ENCODE measurements at places on chromosomes 5 and 9.

DNA sequence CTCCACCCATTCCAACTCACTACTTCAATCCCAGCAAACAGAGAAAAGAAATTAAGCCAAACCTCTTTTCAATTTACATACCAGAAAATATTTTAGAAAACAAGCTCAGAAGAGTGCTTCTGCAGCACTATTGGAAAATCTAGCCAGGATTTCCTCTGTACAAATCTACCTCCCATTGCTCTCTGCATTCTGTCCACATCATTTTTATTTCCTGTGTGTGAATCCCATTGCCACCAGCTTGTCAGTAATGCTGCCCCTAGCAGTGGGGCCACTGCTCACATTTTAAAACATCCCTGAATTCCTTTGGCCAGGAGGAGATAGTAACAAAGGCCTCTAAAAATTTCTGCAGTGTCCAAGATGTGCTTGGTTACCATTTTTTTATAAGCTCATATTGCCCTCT, 232.5 kb downstream of the ARRDC3 start:
- no peak for DNase-seq

- no peak for DNase-seq
These were observed 1.8 kb downstream of the SEMA5A start for GRCh38 chr5:9544056-9544455.

- DNase-seq = no peak
These were observed 5.8 kb downstream of the GRHPR start for GRCh38 chr9:37428345-37428744.

DNA sequence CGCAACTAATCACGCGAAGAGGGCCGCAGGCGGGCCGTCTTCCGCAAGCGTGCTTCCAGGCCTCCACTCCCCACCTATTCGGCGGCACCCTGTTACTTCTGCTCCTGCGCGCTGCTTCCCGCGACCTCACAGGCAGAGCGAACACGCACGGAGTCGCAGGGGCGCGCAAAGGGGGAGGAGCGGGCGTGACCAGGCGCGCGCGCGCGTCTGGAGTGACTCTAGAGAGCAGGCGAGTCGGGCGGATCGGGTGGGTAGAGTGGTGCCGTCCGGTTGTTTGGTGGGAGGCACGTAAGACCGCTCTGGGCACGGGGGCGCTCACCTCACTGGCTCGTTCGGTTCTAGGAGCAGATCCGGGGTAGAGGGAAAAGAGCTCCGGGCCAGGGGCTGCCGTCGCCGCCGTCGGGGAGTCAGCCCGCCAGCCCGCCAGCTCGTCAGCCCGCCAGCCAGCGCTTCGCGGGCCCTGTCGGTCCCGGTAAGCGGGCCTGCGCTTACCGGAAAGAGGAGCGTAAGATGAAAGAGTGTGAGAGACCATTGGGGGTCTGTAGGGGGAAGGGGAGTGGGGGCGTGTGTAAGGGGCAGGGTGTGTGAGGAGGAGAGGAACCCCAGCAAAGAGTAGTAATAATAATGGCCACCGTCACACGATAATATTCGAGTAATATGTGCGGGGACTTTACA, at the start of gene CNOT8:
Gene CNOT8, plus strand, starts transcription at position 331 of the 675 bp plus-strand sequence. CDS start 4,652 bp downstream, outside the sequence.
- DNase-seq = peak; percentile 95

- DNase-seq = no peak
These were observed 1857.8 kb upstream of the WWC1 start for GRCh38 chr5:166433679-166434078.

DNA sequence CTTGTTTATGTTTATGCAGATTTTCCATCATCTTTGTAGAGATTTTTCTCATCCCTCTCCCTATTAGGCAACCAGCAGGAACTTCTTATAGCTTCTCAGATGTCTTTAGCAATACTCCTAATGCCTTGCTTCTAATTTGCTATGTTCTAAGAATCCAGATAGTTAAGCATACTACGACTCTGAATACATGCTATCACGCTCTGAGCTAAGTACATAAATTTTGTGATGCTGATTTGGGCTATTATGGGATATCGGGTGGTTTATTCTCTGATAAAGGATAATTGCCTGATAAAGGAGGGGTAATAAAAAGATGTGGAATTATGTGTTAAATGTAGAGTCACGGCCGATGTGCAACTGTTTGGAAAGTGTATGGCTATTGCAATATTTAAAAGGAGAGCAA, 6.5 kb upstream of the FBXL7 start:
- no peak for DNase-seq

DNA sequence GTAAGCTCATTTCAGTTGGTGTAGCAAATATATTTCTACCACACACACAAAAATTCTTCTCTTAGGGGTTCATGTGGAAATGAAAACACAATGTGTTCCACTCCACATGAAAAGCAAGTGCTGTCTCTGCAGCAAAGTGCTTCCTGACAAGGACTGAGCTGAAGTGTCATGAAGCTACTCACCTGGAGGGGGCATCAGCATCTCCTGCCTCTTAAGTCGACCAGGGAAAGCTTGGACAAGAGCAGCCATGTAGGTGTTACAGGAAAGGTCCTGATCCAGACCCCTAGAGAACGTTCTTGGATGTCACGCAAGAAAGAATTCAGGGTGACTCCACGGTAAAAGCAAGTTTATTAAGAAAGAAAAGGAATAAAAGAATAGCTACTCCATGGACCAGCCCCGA, 62.8 kb downstream of the SV2C start:
- no peak for DNase-seq

DNA sequence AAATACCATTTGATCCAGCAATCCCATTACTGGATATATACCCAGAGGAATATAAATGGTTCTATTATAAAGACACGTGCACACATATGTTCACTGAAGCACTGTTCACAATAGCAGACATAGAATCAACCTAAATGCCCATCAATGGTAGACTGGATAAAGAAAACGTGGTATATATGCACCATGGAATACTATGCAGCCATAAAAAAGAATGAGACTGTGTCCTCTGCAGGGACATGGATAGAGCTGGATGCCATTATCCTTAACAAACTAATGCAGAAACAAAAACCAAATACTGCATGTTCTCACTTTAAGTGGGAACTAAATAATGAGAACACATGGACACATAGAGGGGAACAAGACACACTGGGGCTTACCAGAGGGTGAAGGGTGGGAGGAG, 39.4 kb downstream of the GKAP1 start:
- DNase-seq = no peak

DNA sequence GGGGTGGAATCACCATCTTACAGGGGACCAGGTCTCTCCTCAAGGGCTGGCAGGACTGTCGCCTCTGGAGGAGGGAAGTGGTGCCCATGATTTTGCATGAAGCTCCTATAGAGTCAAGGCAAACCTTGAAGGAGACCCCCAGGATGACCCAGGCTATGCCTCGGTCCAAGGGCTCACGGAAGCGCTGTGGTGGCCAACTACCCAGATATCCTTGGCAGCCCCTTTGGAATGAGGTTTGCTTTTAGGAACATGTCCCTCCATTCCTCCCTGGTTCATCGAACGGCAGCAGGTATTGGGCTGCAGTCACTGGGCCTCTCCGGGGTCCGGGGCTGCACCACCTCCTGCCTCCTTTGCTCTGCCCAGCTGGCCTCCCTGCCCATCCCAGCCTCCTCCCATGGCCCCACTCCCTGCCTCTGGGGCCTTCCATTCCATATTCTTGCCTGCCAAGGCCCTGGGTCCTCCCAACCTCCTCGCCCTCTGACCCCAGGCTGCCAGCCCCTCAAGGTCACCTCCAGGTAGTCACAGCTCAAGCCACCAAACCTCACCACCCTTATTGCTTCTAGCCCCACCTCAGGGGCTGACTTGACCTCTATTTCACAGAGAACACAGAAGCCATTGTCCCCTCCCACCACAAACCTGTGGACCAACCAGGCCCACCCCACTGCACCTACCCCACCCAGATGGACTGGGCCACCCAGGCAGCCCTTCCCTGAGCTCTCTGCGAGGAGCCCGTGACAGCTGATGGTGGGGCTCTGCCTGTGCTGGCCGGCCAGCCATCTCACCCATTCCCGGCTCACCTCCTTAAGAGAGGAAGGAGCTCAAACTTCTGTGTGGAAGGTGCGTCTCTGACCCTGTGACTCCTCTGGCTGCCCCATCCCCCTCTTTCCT, 3.6 kb upstream of the IL3 start:
- DNase-seq = no peak

GRCh38 chr9:125537442-125538091, 169.4 kb downstream of the MAPKAP1 start:
- no peak for DNase-seq

DNA sequence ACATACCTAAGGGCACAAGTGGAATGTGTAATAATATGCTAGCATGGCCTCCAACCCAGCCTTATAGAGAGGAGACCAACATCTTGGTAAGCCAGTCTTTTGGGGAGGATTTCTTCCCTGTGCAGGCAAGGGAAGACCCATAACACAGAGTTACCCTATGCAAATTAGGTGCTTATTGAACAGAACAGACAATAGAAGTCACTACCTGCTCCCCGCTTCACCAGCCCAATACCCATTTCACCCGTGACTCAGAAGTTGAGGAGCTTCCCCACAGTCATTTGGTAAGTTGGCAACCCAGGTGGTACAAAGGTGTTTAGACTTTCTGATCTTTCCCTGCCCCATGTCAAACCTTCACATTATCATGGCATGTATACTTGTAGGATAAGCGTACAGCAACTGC, 44.6 kb downstream of the AOPEP start:
- DNase-seq = no peak

DNA sequence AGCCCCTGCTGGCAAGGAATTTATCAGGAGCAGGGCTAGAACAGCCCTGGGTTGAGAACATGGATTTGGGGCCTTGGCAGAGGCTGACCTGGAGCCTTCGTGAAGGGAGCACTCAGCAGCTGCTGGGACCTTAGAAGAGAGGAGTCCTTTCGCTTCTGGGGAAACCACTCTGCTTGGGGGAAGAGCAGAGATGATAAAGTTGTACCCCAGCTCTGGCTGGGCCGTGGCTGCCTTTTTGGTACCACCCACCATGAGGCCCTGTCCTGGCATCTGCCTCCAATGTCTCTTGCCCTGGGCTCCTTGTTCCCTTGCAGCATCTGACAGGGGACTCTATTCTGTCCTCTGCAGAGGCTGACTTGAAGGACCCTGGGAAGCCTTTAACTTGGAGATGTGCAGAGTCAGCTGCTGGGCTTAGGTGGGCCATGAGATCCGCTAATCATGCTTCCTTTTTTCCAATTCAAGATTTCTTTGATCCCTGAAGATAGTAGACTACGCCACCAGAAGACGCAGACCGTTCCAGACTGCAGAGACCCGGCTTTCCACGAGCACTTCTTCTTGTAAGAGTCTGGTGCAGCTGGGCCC, 20.2 kb downstream of the RGS3 start:
- no peak for DNase-seq

DNA sequence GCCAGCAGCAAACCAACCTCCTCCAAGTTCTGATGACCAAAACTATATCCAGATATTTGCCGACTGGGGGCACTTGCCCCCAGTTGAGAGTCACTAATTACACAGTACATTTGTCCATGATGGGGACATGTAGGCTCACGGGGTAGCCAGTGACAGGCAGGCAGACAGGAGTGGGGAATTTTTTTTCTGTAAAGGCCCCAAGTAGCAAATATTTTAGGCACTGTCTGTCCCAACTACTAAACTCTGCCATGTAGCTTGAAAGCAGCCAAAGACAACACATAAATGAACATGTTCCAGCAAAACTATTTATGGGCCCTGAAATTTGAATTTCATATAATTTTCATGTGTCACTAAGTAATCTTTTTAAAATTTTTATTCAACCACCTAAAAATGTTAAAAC, 80.7 kb downstream of the GRIA1 start:
- no peak for DNase-seq

DNA sequence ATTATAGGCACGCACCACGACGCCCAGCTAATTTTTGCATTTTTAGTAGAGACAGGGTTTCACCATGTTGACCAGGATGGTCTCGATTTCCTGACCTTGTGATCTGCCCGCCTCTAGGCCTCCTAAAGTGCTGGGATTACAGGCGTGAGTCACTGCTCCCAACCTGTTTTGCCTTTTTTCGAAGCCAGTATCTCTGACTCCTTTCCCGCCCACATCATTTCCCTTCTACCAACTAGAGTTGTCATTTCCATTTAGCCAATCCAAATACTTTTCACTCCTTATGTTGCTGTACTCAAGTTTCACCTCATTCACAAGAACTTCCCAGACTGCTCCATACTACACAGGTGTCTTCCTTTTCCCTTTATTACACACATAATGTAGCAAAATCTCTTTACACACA, 502.6 kb upstream of the CDH6 start:
- no peak for DNase-seq

DNA sequence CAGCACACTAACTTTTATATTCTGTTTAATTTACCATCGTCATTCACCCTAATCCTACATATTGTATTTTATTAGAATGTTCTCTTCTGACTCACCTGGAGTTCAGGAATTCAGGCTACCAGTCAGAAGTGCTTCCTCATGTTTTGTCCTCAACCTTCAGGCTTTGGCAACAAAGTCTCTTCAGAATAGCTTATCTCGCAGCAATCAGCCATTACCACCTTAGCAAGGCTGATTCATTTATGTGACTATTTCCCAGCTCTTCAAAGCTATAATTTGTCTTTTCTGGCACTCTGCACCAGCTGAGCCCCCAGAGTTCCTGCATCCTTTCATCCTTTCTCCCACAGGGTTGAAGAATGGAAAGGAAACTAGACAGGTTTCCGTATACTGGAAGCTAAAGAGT, 365.5 kb upstream of the CDH18 start:
- no peak for DNase-seq

GRCh38 chr5:129857116-129857515, 47.1 kb upstream of the CHSY3 start:
- DNase-seq = no peak

DNA sequence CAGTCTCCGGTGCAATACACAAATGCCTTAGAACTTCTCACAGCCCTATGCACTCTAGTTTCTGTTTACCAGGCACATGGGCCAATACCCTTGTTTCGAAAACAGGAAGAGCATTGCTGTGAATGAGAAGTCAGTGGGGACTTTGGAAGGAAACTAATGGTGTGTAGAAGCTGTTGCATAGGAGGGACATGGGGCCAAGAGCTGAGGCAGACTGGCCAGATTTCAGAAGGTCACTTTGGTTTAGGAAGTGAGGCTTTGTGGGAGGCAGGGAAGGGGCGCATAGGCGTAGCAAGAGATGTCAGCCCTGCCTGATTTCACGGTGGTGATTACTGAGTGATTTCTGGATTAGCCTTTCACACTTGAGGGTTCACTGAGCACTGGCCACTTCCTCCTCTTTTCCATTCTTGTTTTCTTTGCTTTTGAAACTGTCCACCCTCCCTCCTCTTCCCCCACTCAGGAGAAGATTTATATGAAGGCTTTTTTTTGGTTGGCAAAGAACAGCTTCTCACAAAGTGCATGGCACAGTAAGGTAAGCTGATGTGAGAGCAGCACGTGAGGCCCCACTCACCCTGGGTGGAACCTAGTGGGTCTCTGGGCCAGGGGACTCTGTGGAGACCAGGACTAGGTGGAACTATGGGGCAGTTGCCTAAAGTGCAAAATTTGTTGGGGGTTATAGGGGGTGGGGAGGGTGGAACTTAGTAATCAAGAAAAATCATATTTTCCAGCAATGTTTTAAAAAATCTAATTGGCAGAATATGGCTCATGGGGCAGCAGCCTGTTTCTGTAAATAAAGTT, 6.1 kb upstream of the TMEM252 start:
- no peak for DNase-seq

DNA sequence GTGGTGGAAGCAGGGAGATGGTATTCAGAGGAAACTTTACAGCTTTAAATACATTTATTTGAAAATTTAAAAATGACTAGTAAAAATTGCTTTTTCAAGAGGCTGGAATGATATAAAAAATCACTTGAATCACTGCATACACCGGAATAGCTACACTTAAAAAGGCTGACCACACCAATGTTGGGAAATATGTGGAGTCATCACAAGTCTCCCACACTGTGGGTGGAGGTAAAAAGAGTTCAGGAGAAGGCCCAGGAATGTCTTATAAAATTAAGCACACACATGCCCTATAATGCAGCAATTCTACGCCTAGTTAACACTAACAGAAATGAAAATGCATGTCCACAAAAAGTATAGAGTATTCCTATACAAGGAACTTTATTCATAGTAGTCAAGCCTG, 198.1 kb downstream of the ROR2 start:
- DNase-seq = no peak

Measured in NCI-H2227 treated with DMSO at 0.1 percent for 48 hours (cell line).